Thyroid gland (tissue), 4 donors: ENCODE measurements at places on chromosomes 7 and 10. TPM values are rescaled to one million over a fixed set of nuclear protein-coding genes. Genes with fewer than 3 reads are reported as not detected.

DNA sequence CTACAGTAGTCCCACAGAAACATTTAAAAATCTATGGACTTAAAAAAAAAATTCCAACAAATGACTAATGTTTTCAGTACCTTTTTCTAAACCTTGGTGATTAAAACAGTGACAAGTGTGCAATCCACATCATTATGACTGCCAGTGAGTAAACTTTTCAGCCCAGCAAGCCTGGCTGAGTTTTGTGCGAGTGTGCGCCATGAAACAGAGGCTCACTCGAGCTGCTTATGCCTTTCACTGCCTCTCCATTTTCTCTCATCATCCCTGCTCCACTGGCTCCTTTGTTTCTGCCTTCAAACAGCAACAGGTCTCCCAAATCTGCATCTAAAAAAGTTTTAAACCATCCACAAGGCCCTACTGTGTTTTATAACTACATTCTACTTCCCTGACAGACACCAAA lies 105.8 kb downstream of the USP6NL start:
- no peak for DNase-seq

DNA sequence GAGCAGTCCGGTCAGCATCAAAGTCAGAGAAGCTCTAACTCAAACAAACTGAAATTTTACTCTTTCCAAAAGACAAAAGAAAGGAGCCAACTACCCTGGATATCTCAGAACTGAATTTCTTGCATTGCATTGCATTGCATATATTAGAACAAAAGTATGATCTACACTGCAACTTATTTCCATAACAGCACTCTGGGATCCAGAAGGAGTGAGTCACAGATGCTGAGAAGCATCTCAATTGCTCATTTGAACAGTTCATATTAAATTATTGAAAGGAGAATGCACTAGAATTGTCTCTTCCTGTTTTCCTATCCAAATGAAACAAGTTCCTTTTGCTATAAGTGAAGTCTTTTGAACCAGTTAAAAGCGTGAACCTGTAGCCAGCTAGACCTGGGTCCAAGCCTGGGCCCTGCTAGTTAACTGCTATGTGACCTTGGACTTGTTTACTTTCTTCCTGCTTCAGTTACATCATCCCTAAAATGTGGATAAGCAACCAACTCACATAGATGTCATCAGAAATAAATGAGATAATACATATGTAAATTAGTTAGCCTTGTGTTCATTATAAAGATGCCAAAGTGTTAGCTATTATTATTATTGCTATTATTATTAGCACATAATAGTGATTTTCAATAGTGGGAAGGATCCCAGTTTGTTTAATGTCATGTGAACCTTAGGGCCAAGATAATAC lies 184.1 kb downstream of the CREB5 start:
- no peak for DNase-seq

DNA sequence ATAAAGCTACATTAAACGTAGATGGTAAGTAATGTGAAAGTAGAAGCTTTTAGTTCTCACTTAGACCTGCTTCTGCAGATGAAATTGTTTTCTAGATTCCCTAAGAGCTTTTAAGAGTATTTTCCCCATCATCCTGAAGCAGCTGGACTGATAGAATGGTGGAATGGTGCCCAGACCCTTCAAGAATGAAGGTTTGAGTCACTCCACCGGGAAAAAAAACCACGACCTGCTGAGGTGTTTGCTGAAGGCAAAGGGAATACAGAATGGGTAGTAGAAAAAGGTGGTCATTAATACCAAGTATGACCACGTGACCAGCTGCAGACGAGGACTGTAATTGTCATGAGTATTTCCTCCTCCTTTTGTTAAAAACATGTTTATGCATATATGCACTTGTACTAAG lies 79.2 kb upstream of the PTPRZ1 start:
- no peak for DNase-seq

DNA sequence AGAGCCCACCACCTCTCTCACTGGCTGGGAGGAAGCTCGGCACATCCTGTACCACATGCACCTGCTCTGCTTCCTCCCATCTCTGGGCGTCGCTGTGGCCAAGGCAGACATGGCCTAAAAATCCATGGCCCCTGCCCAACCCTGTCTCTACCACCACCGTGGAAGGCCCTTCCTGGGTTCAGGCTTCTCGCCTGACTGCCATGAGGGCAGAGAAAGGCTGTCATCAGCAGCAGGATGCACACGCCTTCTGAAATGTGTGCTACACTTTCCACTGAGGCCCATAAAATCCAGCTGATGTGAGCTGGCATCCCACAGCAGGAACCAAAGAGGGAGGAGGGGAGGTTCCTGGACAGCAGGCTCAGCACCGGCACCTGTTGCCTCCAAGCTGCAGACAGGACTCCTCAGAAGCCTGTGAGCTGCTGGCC lies 93.4 kb downstream of the PTPRN2 start:
- DNase-seq = no peak

PAPSS2 gene
- total RNA-seq = 29.8 TPM
